Activated CD8-positive, alpha-beta T cell treated with anti-CD3 and anti-CD28 coated beads for 36 hours (primary cell): ENCODE measurements at places on chromosomes 11 and 22. TPM values are rescaled to one million over a fixed set of nuclear protein-coding genes. Genes with fewer than 3 reads are reported as not detected.

Gene HMOX1
- total RNA-seq: not detected

- no peak overlapping the region for H3K4me3 ChIP-seq
- H3K27ac ChIP-seq: no peak overlapping the region
- no peaks in the 10 kb centered on the region for H3K27me3 ChIP-seq
- H3K4me1 ChIP-seq: no peaks in the 10 kb centered on the region
These were observed 85.1 kb downstream of the CEP164 start for GRCh38 chr11:117412653-117413275.

Gene SLC22A9
- not detected for total RNA-seq

GRCh38 chr22:24465566-24465965 is 29.6 kb upstream of the UPB1 start:
- H3K27ac ChIP-seq: peak overlapping the region; percentile 46
- peaks cover 17% of the 10 kb centered on the region for H3K4me1 ChIP-seq
- DNase-seq: peak; percentile 22

Gene FADS1
- 34.4 TPM for total RNA-seq

DNA sequence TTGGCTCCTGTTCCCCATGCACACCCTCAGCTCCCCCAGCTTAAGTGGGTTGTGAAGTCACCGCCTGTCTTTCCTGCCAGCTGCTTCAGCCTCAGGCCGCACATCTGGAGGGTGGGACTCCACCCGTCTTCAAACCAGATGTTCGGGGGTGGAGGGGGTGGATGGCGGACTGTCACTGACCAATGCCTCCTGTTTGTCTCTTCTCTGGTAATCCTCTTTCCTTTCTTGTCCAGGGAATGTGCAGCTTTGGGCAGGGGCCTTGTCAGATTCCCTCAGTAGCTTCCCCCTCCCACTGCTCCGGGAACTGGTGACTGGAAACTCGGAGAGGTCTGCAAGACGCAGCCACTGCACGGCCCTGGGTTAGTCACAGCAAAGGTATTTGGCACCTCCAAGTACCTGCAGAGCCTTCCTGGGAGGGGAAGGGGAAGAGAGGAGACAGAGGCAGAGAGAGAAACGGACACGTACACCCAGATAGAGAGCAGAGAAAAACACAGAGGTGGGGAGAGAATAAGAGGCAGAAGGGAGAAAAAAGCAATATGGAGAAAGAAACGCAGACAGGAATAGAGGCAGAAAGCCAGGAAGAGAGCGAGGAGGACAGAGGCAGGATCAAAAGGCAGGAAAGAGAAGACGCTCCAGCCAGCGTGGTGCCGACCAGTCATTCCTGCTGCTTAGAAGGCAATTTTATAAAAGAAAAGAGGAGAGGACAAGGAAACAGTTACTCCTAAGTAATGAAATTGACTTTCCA is 56.1 kb upstream of the TIMP3 start:
- no peaks in the 10 kb centered on the region for H3K36me3 ChIP-seq
- H3K27me3 ChIP-seq: peaks cover 24% of the 10 kb centered on the region
- H3K4me1 ChIP-seq: no peaks in the 10 kb centered on the region
- no peak for DNase-seq

GRCh38 chr11:5891216-5891800 is 1.7 kb upstream of the OR52E5 start:
- no peak for DNase-seq
- no peaks in the 10 kb centered on the region for H3K36me3 ChIP-seq
- peaks cover 4% of the 10 kb centered on the region for H3K27me3 ChIP-seq
- no peaks in the 10 kb centered on the region for H3K4me1 ChIP-seq
- no peak overlapping the region for H3K27ac ChIP-seq

DNA sequence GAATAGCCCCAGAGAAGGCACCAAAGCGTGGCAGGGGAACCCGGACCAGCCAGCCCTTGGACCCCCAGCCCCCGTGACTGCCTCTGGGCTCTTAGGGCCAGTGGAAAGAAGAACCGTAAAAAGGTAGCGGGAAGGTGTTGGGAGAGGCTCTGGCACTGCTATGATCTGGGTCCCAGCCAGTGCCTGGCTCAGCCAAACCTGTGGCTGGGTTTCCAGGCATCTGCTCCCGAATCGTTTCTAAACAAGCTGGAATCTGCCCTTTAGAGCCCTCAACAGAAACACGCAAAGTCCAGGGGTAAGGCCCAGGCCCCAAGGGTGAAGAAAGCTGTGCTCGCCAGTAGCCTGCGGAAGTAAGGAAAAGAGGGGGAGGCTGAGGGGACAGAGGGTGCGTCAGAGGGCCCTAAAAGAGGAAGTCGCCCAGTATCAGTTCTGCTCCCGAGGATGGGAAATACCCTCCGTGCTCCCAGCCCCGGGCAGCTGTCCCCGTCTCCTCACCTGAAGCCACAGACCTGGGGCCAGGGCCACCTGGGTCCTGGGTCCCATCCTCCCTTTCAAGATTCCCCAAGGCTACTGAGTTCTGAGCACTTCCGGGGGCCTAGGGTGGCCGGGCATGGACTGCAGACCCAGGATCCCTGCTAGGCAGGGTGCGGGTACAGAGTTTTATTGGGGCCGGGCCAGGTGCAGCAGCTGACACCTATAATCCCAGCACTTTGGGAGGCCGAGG is 24.7 kb downstream of the IL10RA start:
- H3K4me1 ChIP-seq: peaks cover 96% of the 10 kb centered on the region
- no peak for DNase-seq
- H3K27ac ChIP-seq: peak overlapping the region; percentile 25
- H3K4me3 ChIP-seq: no peak overlapping the region
- no peaks in the 10 kb centered on the region for H3K27me3 ChIP-seq
- H3K36me3 ChIP-seq: peaks cover 12% of the 10 kb centered on the region

DNA sequence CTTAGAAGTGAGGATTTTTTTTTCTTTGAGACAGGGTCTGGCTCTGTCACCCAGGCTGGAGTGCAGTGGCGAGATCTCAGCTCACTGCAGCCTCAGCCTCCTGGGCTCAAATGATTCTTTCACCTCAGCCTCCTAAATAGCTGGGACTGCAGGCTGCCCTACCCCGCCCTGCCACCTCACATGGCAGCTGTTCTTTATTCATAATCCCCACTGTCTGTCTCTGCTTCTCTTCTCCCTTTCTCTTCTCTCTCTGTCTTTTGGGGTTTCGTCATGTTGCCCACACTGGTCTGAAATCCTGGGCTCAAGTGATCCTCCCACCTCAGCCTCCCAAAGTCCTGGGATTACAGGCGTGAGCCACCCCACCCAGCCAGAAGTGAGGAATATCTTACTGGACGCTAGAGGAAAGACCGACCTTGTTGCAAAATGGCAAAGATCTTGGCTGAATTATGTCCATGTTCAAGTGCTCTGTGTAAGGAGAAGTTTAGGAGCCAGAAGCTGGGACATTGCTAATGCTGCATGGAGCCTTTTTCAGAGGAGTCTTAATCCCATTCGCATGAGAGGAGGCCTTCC is 21.9 kb downstream of the KRTAP5-5 start:
- no peak overlapping the region for H3K27ac ChIP-seq
- no peaks in the 10 kb centered on the region for H3K36me3 ChIP-seq
- H3K4me3 ChIP-seq: no peak overlapping the region
- H3K27me3 ChIP-seq: peaks cover 14% of the 10 kb centered on the region
- no peaks in the 10 kb centered on the region for H3K4me1 ChIP-seq

DNA sequence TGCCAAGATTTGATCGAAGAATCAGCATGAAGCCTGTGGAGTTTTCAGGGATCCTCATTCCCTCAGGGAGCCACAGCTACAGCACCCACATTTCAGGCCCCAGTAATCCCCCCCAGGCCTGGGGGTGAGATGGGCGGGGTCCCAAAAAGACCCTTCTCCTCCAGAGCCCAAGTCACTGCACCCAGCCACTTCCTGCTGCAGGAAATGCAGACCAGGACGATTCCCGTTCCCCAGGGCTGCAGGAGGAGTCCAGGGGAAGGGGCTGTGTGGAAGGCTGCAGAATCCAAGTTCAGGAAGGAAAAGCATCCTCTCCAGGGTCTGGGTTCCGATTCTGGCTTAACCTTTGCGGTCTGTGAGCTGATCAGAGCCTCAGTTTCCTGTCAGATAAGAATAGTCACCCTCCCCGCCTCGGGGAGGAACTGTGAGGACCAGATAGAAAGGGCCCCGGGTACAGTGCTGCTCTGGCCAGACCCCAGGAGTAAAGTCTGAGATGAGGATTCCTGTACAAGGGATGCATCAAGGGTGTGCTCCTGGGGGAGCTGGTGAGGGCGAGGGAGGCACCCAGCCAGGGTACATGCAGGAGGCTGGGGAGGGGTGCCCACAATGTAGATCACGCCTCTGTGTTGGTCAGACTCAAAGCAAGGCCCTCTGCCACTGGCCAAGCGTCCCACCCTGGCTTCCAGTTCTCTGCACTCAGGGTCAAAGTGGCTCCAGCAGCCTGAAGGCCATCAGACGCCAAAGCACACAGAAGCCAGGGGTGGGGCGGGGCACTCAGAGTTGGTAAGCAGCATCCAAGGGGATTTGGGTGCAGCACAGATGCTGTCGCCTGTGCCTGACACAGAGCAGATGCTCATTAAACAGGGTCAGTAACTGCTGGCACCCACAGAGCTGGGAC is 30.1 kb upstream of the TP53I11 start:
- H3K36me3 ChIP-seq: no peaks in the 10 kb centered on the region
- DNase-seq: no peak
- H3K4me1 ChIP-seq: peaks cover 17% of the 10 kb centered on the region
- no peak overlapping the region for H3K4me3 ChIP-seq
- H3K27ac ChIP-seq: no peak overlapping the region
- H3K27me3 ChIP-seq: no peaks in the 10 kb centered on the region

GRCh38 chr22:37213218-37213855 is 1.1 kb upstream of the SSTR3 start:
- H3K36me3 ChIP-seq: peaks cover 8% of the 10 kb centered on the region
- DNase-seq: peak; percentile 1

DNA sequence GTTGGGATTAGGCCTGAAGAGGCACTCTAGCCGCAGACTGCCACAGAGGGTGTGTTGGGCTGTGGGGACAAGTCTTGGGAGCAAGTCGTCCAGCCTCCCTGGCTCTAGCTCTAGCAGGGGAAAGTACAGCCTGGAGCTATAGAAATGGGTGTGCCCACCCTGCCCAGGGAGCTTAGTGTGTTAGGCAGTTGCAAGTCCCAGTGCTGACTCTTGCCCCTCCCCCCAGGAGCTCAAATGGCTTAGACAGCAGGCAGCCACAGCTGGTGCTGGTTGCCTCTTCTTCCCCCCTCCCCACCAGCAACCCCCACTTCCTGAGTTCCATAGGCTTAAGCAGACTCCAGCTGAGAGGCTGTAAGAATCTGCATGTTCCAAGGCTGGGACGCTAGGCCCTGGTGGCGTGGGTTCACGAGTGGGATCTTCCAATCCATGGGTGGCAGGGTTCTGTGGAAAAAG is 61.2 kb downstream of the GUCY1A2 start:
- no peak overlapping the region for H3K27ac ChIP-seq
- H3K36me3 ChIP-seq: no peaks in the 10 kb centered on the region
- no peak for DNase-seq
- no peak overlapping the region for H3K4me3 ChIP-seq

Gene EXPH5
- total RNA-seq: 2.9 TPM

DNA sequence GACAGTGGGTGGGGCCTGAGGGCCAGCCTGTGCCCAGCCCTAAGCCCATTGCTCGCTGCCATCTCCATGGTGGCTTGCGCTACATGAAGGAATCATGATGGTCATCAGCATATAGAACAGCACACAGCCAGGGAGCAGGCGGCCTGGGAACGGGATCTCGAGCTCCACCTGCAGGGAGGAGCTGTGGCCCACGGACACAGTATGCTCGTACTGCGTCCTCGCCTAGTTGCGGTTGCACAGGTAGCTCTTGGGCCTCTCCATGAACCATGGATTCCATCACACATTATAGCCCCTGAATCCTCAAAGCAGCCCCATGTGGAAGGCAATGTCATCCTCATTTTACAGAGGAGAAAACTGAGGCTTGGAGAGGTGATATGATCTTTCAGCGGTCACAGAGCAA is 15.1 kb downstream of the SEC14L4 start:
- no peaks in the 10 kb centered on the region for H3K4me1 ChIP-seq
- H3K4me3 ChIP-seq: no peak overlapping the region
- no peak overlapping the region for H3K27ac ChIP-seq
- no peak for DNase-seq

Gene OR8G5
- not detected for total RNA-seq

DNA sequence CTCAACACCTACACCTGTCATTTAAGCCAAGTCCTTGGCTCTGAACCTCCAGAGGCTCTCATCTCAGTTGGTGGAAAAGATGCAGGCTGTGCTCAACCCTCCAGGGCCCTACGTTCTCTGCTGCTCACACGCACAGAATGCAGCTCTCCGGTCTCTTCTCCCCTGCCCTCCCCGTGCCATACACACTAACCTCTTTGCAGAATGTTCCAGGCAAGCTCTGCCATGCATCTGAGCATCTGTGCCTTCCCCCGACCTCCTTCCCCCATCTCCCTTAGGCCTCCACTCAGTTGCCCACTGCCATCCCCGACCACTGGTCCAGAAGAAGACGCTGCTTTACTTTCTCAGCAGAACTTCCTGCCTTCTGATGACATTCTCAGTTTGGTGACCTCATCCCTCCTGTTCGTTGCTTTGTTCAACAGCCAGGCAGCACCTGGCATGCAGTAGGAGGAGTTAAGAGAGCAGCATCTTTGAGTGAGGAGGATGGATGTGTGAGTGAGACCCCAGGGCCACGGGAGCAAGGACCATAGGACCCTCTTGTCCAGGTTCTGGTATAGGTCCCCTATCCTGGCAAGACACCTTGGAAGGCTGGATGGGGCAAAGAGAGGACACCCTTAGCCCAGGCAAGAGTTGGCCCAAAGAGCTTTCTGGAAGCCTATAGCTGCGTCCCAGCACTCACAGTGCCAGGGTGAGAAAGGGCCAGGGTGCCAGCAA is 598.0 kb downstream of the BRD1 start:
- H3K4me3 ChIP-seq: no peak overlapping the region
- H3K27me3 ChIP-seq: no peaks in the 10 kb centered on the region
- H3K4me1 ChIP-seq: no peaks in the 10 kb centered on the region
- no peak for DNase-seq
- H3K36me3 ChIP-seq: no peaks in the 10 kb centered on the region

Gene CHID1
- total RNA-seq: 72.0 TPM

Gene UNC93B1
- 13.0 TPM for total RNA-seq

DNA sequence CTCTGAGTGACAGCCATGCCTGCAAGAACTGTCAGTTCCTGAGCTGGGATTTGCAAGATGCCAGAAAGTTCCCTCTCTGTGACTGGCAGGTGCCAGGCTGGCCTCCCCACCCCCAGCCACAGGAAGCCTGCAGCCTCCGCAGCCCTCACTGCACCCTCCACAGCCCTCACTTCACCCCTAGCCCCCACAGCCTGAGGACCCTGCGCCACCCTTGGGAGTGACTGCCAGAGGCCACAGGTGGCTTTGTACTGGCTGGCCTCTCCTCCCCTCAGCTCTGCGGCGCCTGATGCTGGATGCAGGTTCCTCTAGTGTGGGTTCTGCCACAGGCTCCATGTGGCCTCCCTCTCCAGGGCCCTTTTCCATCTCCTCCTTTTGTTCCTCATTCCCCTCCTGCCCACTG is 28.7 kb downstream of the MPPED1 start:
- no peaks in the 10 kb centered on the region for H3K36me3 ChIP-seq
- no peaks in the 10 kb centered on the region for H3K4me1 ChIP-seq
- no peak overlapping the region for H3K4me3 ChIP-seq
- peaks cover 2% of the 10 kb centered on the region for H3K27me3 ChIP-seq
- no peak for DNase-seq
